Uterus (tissue), 4 donors: ENCODE measurements at places on chromosomes 5 and 9. TPM values are rescaled to one million over a fixed set of nuclear protein-coding genes. Genes with fewer than 3 reads are reported as not detected.
A peak's percentile ranks its signal among the peaks of the same experiment; 100 is the strongest.

The HMHB1 gene
- total RNA-seq = not detected

DNA sequence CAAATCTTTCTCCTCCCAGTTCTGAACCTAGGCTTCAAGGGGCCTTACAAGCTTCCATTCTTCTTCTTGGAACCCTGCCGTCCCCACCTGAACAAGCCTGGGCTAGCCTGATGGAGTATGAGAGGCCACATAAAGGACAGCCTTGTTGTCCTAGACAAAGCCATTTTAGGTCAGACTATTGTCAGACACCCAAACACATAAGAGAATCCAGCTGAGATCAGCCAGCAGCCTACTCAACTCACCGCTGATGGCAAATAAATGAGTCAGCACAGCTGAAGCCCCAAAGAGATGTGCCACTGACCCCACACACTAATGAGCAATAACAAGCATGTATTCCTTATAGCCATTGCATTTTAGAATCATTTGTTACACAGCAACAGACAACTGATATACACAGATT, 33.8 kb downstream of the SVEP1 start:
- no peak for DNase-seq
- no peaks in the 10 kb centered on the region for H3K4me1 ChIP-seq
- no peaks in the 10 kb centered on the region for H3K27me3 ChIP-seq
- no peak overlapping the region for H3K4me3 ChIP-seq
- peak overlapping the region; percentile 42 for H3K27ac ChIP-seq

- H3K27me3 ChIP-seq = no peaks in the 10 kb centered on the region
- H3K4me1 ChIP-seq = no peaks in the 10 kb centered on the region
Observed at GRCh38 chr5:85293145-85293785, 908.6 kb upstream of the EDIL3 start.

DNA sequence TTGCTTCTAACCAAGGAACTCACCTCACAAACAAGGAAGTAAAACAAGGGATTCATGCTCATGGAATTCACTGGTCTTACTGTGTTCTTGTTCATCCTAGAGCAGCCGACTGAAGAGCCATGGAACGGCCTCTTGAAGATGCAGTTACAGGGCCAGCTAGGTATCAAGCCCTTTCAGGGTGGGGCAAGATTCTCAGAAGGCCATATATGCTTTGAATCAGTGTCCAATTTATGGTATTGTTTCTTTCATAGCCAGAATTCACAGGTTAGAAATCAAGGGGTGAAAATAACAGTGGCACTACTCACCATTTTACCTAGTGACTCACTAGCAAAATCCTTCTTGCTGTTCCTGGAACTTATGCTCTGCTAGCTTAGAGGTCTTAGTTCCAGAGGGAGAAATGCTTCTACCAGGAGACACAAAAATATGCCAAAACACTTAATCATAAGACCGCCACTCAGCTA, 159.5 kb upstream of the CDH10 start:
- DNase-seq = no peak
- H3K27me3 ChIP-seq = no peaks in the 10 kb centered on the region
- no peak overlapping the region for H3K4me3 ChIP-seq

DNA sequence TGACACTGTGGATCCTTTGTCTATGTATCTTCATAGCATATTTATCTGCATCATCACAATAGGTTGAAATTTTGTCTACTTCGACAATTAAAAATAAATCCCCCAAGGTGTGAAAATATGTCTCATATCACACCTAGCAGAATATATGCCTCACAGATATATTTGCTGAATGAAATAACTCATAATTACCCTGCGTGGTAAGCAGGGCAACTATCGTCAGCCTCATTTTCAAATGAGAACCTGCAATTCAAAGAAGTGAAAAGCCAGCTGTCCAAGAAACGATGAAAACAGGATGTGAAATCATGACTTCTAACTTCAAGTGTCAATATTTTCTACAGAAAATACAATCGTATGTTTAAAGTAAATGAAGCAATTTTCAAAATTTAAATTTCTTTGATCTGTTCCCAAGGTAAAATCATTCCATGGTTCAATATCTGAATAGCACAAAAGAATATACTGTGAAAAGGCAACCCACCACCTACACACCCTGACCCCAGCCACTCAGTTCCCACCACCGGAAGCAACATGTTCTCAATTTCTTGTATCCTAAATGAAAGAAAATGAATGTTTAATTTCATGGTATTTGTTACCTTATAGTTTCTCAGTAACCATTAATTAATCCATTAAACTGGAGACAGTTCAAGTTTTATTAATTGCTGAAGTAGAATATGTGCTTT, 57.1 kb downstream of the TBCA start:
- no peak for DNase-seq
- no peak overlapping the region for H3K27ac ChIP-seq
- no peaks in the 10 kb centered on the region for H3K27me3 ChIP-seq
- H3K4me1 ChIP-seq = no peaks in the 10 kb centered on the region
- no peak overlapping the region for H3K4me3 ChIP-seq
- H3K36me3 ChIP-seq = no peaks in the 10 kb centered on the region
